ENCODE measurements at places on chromosomes 1 and 21.
A peak's percentile ranks its signal among the peaks of the same experiment; 100 is the strongest.

- no peaks in the 10 kb centered on the region for H3K36me3 ChIP-seq
- H3K4me3 ChIP-seq = no peak overlapping the region
- no peak overlapping the region for H3K27ac ChIP-seq
- H3K4me1 ChIP-seq = no peaks in the 10 kb centered on the region
Measured at GRCh38 chr1:177309880-177310279, 139.1 kb downstream of the BRINP2 start.

- no peak overlapping the region for H3K27ac ChIP-seq
- H3K4me3 ChIP-seq = no peak overlapping the region
- H3K27me3 ChIP-seq = no peaks in the 10 kb centered on the region
Measured at GRCh38 chr1:97570691-97571090, 350.1 kb downstream of the DPYD start.

GRCh38 chr1:25356848-25357247, 18.7 kb downstream of the TMEM50A start:
- no peak overlapping the region for H3K4me3 ChIP-seq
- H3K36me3 ChIP-seq = no peaks in the 10 kb centered on the region
- no peak for DNase-seq
- H3K27ac ChIP-seq = no peak overlapping the region

GRCh38 chr1:179287946-179288345, 5.7 kb upstream of the SOAT1 start:
- no peak overlapping the region for H3K27ac ChIP-seq
- H3K36me3 ChIP-seq = no peaks in the 10 kb centered on the region
- H3K4me3 ChIP-seq = no peak overlapping the region
- H3K27me3 ChIP-seq = no peaks in the 10 kb centered on the region
- no peak for DNase-seq

DNA sequence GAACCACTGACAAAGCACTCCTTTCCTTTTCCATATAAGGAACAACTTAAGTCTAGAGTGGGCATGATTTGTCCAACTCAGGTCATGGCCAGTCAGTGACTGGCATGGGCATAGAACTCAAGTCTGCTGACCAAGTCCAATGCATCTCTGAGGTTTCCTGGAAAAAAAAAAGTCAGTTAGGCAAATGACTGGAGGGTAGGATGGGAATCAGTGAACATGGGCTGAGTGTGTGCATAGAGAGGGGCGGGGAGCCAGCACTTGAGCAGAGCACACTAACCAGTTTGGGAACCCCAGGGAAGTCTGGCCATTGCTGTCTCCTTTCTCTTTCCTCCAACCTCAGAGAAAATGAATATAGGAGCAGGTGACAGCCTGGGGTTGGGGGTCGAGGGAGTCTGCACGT, 53.6 kb upstream of the FMOD start:
- no peaks in the 10 kb centered on the region for H3K36me3 ChIP-seq
- no peak for DNase-seq
- peaks cover 9% of the 10 kb centered on the region for H3K4me1 ChIP-seq
- H3K4me3 ChIP-seq = no peak overlapping the region
- H3K27ac ChIP-seq = peak overlapping the region; percentile 49
- H3K27me3 ChIP-seq = no peaks in the 10 kb centered on the region

DNA sequence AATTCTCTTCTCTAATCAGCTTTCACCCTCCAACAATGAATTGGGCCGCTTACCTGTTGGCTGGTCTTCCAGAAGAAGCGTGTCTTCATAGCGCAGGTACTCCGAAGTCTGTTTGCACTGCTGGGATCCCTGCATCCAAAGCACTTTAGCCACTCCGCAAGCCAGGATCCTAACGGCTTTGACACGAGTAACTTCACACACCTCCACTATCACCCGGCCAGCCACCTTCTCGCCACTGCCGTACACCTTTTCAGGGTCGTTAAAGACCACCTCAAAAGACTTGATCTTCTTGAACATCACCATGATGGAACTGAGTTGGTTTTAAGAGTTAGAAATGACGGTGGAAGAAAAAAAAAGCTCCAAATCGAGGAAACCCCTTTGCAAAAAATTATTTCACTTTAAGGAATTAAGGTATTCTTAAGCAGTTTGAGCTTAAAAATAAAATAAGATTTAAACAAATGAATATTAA, 381 bp downstream of the TXNIP start:
- H3K27ac ChIP-seq = peak overlapping the region; percentile 99
- H3K27me3 ChIP-seq = no peaks in the 10 kb centered on the region
- peaks cover 21% of the 10 kb centered on the region for H3K36me3 ChIP-seq
- no peak for DNase-seq
- H3K4me1 ChIP-seq = peaks cover 26% of the 10 kb centered on the region
- H3K4me3 ChIP-seq = peak overlapping the region; percentile 94

- H3K4me1 ChIP-seq = no peaks in the 10 kb centered on the region
- H3K4me3 ChIP-seq = no peak overlapping the region
- DNase-seq = no peak
- peaks cover 33% of the 10 kb centered on the region for H3K27me3 ChIP-seq
Measured at GRCh38 chr21:41616031-41616591, 108.2 kb upstream of the TMPRSS2 start.

DNA sequence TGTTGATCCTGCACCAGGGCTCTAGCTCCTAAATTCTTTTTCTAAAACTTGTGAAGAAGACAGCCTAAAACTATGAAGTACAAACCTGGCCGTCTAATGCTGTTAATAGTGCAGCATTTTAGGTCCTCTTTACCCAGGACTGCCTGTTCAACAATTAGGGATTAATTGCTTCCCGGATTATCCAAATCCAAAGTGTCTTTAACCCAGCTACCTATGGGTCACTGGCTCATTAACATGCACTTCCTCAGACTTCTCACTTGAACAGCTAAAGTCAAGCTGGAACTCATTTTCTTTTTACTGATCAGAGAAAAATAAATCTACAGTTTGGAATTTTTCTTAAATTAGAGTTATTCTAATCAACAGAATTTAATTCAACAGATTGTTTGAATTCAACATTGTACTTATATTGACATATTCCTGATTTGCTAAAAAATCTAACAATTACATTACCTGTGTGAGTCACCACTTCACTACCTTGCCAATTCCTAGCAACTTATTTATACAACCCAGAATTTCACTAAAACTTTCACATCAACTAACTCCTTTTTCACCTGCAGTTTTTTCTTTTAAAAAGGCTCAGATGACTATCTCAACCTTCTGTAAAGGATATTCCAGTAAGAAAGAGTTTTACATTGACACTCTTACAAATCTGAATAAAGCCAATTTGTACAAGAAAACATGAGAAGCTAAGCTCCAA, 3.3 kb downstream of the HNRNPU start:
- H3K4me1 ChIP-seq = peaks cover 58% of the 10 kb centered on the region
- DNase-seq = no peak
- H3K27ac ChIP-seq = no peak overlapping the region
- no peaks in the 10 kb centered on the region for H3K27me3 ChIP-seq
- peaks cover 60% of the 10 kb centered on the region for H3K36me3 ChIP-seq

DNA sequence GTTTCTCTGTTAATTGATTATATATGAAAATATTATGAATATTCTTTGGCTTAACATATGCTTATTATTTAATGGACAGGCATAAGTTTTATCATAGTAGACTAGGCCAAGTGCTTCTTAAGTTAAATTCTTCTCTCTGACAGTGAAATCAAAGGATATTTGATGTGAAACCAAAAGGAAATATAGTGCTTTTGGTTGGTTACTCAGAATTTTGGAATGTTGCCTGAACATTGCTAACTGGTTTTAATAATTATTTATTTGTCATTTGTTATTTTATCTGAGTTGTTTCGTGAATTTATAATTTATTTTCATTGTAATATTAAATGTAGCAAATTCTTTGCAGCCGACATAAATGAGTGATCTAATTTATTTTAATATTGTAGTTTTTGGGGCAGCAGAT, 18.3 kb downstream of the HOOK1 start:
- DNase-seq = no peak
- H3K36me3 ChIP-seq = no peaks in the 10 kb centered on the region
- H3K4me1 ChIP-seq = no peaks in the 10 kb centered on the region
- H3K27ac ChIP-seq = no peak overlapping the region
- H3K27me3 ChIP-seq = no peaks in the 10 kb centered on the region

GRCh38 chr1:186806477-186806876, 22.3 kb upstream of the PLA2G4A start:
- H3K4me3 ChIP-seq = no peak overlapping the region
- no peaks in the 10 kb centered on the region for H3K27me3 ChIP-seq
- H3K36me3 ChIP-seq = no peaks in the 10 kb centered on the region
- H3K4me1 ChIP-seq = no peaks in the 10 kb centered on the region
- H3K27ac ChIP-seq = no peak overlapping the region

GRCh38 chr1:211832661-211833060, 2.1 kb upstream of the LPGAT1 start:
- H3K27me3 ChIP-seq = no peaks in the 10 kb centered on the region
- no peak overlapping the region for H3K4me3 ChIP-seq
- peaks cover 56% of the 10 kb centered on the region for H3K4me1 ChIP-seq
- H3K36me3 ChIP-seq = no peaks in the 10 kb centered on the region

- H3K27ac ChIP-seq = no peak overlapping the region
- no peaks in the 10 kb centered on the region for H3K27me3 ChIP-seq
- no peak overlapping the region for H3K4me3 ChIP-seq
Measured at GRCh38 chr1:67713057-67713846, 28.3 kb downstream of the GADD45A start.

- no peaks in the 10 kb centered on the region for H3K36me3 ChIP-seq
- no peak overlapping the region for H3K27ac ChIP-seq
- no peak overlapping the region for H3K4me3 ChIP-seq
Measured at GRCh38 chr1:110481968-110482623, 31.1 kb downstream of the PROK1 start.

DNA sequence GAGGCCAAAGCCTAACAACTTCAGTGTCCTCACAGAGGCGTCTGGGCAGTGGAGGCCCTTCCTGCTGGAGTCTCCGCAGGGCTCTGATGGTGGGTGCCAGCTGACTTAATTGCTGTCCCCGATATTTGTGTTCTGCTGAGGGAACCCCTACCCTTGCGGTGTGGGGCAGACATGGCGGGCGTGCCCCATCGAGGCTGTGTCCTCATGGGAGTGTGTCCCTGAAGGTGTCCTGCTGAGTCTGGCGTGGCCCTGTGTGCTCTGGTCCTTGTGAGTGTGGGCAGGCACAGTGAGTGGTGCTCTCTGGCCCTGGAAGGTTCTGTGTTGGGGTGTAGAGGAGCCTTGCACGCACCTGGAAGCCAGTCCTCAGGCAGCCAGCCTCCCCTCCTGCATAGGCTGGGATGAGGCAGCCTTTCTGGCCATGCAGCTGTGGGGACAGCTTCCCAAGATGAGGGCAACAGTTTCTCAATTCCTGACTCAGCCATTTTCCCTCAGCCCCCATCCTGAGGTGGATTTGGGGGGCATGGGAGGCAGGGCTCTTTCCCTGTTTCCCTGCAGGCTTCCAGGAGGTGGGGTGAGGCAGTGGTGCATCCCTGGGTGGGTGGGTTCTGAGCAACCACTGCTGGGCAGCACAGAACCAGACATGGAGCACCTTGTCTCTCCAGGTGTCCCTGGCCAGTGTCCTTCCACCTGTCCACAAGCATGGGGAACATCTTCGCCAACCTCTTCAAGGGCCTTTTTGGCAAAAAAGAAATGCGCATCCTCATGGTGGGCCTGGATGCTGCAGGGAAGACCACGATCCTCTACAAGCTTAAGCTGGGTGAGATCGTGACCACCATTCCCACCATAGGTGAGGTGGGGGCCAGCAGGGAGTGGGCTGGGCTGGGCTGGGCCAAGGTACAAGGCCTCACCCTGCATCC, 6.5 kb downstream of the C1orf35 start:
- peaks cover 42% of the 10 kb centered on the region for H3K36me3 ChIP-seq
- no peak overlapping the region for H3K27ac ChIP-seq
- H3K27me3 ChIP-seq = no peaks in the 10 kb centered on the region
- no peak overlapping the region for H3K4me3 ChIP-seq
- DNase-seq = no peak
- H3K4me1 ChIP-seq = peaks cover 46% of the 10 kb centered on the region

DNA sequence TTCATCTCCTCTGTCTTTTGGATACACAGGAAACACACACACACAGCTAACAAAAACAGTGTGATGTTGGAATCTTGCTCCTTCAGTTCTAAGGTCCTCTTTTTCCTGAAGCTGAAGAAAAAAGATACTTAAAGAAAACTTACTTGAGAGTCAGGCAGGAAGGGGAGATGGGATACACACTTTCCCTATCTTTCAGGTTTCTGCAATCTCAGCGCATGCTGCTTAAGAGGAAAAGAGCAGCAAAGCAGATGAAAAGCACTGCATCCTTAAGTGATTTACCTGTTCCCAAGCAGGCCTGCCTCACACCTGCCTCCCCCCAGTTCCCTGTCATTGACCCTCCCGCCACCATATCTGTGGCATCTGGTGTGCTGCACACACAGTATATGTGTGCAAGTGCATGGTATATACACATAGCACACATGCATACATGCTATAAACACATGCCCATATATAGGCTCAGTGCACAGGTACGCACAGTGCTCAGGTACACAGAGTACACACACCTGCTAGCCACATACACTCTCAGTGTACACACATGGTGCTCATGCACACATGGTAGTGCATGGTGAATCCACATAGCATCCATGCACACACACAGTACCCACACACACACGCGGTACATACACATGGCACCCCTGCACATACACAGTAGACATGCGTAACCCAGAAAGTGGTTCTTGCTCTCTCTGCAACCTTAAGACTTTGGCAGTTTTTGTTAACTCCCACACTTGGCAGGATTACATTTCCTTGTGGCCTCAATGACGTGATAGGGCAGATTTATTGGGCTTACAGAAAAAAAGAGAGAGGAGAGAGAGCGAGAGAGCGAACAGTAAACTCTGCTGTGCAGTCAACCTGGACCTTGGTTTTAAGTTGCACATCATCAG, 166.9 kb downstream of the TOMM20 start:
- H3K36me3 ChIP-seq = no peaks in the 10 kb centered on the region
- peaks cover 43% of the 10 kb centered on the region for H3K4me1 ChIP-seq
- no peak for DNase-seq
- no peaks in the 10 kb centered on the region for H3K27me3 ChIP-seq
- no peak overlapping the region for H3K4me3 ChIP-seq

DNA sequence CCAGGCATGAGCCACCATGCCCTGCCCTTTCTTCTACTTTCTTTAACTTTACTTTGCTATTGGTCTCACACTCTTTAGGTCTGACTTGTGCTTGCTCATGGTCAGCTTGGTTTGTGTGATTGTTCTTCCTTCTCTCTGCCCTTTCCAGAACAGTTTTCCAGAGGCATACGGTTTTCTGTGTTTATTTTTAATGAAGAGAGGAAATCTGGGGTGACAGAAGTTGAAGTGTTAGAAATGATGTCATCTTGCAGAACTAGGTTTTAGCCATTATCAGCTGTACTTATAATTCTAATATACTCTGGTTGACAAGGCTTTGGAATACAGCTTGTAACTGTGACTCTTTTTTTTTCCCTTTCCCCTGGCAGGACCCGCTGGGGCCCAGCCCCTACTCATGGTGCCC, 14.4 kb downstream of the AGO3 start:
- no peak overlapping the region for H3K27ac ChIP-seq
- H3K4me1 ChIP-seq = peaks cover 36% of the 10 kb centered on the region
- H3K4me3 ChIP-seq = no peak overlapping the region
- peaks cover 29% of the 10 kb centered on the region for H3K36me3 ChIP-seq
- DNase-seq = no peak
- H3K27me3 ChIP-seq = no peaks in the 10 kb centered on the region
